Stimulated activated CD8-positive, alpha-beta memory T cell treated with anti-CD3 and anti-CD28 coated beads, Interleukin-7, amount 100 ng/mL, for 24 hours (primary cell): ENCODE measurements at places on chromosomes 5 and 9.

DNA sequence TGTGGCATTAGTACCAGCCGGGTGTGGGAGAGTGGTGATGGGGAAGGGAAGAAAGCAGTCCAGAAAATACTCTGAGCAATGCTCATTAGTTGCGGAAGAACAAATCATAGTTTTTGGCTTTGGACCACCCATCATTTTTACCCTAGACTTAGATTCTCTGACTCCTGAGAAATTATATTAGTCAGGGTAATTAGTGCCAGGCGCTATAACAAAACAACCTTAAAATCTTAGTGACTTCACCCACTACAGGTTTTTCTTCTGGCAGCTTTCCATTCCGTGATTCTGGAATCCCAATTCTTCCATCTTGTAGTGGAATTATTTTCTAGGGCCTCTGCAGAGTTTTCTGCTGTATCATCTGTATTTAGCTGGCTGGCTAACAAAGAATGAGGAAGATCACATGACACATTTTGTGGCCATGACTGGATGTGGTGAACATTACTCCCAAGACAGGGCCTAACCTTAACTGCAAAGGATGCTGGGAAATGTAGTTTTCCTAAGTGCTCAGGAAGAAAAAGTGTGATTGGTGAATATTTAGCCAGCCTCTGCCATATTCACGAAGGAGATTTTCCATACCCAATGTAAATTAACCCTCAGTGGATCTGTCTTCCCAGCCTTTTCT is 373.0 kb upstream of the MEF2C start:
- no peak for DNase-seq

DNA sequence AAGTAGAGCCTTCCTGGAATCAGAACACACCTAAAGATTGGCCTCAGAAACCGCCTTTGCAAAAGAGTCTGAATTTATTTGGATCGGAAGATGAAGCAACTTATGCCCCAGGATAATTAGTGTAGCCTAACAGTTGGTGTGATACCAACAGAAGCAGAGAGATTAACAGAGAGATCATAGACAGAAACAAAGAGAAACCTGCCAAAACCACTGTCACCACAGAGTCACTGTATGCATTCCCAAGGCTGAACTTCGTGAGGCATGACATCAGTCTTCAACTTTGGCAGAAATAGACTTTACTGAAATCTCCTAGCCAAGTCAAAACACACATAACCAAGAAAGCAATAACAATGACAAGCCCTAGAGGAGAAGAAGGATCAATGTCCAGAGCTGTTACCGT is 361.8 kb downstream of the ELAVL2 start:
- DNase-seq = no peak

- DNase-seq = no peak
Measured at GRCh38 chr5:61674378-61674777, 342.3 kb downstream of the ZSWIM6 start.

DNA sequence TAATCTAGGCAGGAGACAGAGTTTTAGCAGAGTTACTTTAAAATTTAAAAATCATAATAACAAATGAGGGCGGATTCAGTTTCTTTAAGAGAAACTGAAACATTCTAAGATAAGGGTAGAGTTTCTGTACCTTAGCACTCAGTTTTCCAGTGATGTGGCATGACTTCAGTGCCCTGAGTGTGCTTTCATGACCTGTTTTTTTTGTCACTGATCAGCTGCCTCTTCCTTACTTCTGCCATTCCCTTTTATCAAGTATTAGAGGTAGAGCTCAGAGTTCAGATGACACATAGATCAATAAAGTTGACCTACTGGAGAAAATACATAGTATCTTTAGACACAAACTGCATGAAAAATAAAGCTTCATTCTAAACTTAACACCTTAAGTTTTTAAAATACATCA is 82.3 kb downstream of the ERMP1 start:
- no peak for DNase-seq

DNA sequence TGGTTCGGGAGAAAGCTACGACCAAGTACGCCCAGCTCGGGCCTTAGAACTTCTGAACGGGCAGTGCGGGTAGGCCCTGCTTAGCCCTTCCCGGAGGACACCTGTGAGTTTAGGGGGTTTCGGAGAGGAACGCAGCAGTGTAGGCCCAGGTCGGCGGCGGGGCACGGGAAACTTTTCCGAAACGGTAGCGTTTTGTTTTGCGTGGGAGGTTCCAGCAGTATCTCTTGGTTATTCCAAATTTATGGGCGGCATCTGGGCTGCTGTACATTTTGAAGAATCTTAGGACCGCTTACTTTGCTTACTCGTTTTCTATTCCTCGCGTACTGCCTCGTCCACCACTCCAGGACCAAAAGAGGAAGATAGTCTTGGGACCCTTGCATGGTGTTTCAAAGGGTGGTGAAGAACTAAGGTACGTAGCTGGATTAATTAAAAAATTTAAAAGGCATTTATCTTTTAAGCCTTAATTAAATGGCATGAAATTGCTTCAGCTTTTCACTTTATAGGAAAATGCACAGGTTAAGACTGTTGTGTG is 492 bp downstream of the TENT2 start:
- DNase-seq = no peak

GRCh38 chr5:150780187-150780692 is 1.7 kb downstream of the SMIM3 start:
- no peak for DNase-seq

GRCh38 chr9:38154501-38155421 is 85.7 kb upstream of the SHB start:
- no peak for DNase-seq

DNA sequence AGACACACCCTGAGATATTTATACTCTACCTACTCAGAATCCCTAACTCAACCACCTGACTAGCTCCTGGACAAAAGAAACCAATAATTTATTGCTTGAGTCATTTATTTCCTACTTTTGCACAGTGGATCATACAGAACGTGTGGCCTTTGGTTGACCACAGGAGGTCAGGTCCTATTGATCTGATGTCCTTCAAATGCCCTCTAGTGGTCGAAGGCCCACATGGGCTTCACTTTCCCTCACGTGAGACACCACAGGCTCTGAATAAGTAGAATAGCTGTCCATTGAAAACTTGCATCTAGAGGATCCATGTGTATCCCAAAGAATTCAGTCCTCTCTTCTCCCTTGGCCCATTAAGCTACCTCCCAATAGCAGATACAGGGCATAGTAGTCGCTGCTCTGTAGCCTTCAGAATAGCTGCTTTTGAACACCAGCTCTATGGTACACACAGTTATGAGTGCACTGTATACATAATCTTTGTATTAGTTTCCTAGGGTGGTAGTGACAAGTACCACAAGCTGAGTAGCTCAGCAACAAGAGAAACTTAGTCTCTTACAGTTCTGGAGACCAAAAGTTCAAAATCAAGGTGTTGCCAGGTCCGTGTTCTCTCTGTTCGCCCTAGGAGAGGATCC is 177.6 kb upstream of the SMARCA2 start:
- no peak for DNase-seq

GRCh38 chr5:19531374-19531952 is 456.5 kb downstream of the CDH18 start:
- no peak for DNase-seq

GRCh38 chr9:27548055-27548741 is 18.6 kb upstream of the MOB3B start:
- no peak for DNase-seq
